CD4-positive, alpha-beta T cell (primary cell): ENCODE measurements at places on chromosomes 7 and 10.

DNA sequence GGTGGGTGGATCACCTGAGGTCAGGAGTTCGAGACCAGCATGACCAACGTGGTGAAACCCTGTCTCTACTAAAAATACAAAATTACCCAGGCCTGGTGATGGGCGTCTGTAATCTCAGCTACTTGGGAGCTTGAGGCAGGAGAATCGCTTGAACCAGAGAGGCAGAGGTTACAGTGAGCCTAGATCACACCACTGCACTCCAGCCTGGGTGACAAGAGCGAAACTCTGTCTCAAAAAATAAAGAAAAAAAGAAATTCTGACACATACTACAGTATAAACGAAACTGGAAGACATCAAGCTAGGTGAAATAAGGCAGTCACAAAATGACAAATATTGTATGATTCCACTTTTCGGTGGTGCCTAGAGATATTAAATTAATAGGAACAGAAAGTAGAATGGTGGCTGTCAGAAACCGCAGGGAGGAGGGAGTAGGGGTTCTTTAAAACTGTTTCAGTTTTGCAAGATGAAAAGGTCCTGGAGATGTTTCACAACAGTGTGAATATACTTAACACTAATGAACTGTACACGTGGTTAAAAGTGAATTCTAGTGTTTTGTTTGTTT, 23.2 kb downstream of the PILRA start:
- peak; percentile 23 for DNase-seq

DNA sequence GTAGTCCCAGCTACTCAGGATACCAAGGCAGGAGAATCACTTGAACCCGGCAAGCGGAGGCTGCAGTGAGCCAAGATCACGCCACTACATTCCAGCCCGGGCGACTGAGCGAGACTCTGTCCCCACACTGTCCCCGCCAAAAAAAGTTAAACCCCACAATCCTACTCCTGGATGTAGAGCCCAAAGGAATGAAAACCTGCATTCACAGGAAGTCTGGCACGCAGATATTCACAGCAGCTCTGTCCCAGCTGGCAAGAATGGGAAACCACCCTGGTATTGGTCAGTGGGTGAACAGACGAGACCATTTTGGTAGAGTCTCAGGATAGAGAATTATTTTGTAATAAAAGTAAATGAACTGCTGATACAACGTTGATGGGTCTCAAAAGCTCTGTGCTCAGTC, 225.2 kb downstream of the MAD1L1 start:
- DNase-seq = no peak

- DNase-seq = no peak
Measured at GRCh38 chr7:101645951-101646350, 16.9 kb upstream of the MYL10 start.

- no peak for DNase-seq
Measured at GRCh38 chr7:112143582-112143981, 62.6 kb downstream of the DOCK4 start.

DNA sequence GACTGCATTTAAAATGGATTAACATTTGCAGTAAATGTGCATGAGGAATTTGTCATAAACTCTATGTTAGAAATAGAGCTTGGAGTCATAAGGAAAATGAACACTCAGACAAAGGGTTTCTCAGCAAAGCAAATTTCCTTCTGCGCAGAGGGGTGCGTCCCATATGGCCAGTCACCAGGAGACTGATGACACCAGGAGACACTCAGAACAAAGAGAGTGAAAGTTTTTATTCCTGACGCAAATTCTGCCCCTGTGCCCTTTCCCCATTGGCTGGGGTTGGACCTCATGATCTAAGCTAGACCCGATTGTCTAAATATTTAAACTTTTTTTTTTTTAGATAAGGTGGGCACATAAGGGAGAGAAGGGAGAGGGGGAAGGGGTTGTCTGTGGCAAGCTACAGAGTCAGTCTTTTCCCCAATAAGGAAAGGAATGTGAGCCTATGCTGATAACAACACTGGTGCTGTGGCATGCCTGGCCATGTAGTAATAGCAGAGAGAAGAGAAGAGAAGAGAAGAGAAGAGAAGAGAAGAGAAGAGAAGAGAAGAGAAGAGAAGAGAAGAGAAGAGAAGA, 202.0 kb downstream of the POM121L12 start:
- no peak for DNase-seq

- no peak for DNase-seq
Measured at GRCh38 chr7:30252885-30253795, 31.3 kb upstream of the ZNRF2 start.

GRCh38 chr7:106795084-106795876, 69.8 kb upstream of the PIK3CG start:
- no peak for DNase-seq

GRCh38 chr7:1825897-1826741, 156.0 kb downstream of the ELFN1 start:
- no peak for DNase-seq

- DNase-seq = no peak
Measured at GRCh38 chr7:133769668-133770067, 357.5 kb upstream of the LRGUK start.

DNA sequence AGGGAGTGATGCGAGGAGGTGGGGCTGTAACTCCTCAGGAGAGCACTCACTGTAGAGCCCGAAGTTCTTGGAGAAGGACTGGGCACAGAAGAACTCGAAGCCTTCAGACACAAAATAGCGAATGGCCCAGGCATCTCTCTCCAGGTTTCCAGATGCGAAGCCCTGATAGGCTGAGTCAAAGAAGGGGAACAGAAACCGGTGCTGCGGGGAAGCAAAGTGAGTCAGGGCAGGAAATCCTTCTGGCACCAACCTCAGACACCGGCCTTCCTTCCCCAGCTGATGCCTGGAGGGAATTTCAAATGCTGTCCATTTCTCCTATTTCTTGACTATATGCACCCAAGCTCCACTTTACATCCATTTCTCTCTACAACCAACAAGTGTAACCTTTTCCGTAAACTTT, 26.8 kb downstream of the GOT1 start:
- peak; percentile 32 for DNase-seq

GRCh38 chr10:104351061-104351702, 2.5 kb upstream of the CFAP58 start:
- DNase-seq = peak; percentile 57

- DNase-seq = no peak
Measured at GRCh38 chr10:101217044-101217425, 12.2 kb downstream of the LBX1 start.

DNA sequence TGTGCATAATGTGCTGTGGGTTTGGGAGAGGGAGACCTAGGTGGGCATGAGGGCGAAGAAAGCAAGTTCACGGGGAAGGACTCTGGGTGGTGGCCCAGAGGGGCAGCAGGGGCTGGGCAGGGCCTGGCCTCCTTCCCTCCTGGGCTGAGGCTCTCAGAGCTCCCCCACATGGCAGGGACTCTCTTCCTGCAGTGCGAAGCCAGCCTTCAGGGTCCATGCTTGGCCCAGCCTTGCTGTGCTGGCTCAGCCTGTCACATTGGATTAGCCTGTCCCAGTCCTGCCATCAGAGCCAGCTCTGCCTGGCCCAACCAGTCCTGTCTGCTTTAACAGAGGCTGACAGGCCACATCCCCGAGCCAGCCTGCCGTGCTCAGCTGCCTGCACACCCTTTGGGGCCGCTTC, 20.4 kb upstream of the ZNF488 start:
- DNase-seq = no peak

- no peak for DNase-seq
Measured at GRCh38 chr7:79968894-79969293, 165.7 kb upstream of the GNAI1 start.

- DNase-seq = no peak
Measured at GRCh38 chr10:62946278-62946677, 130.1 kb upstream of the EGR2 start.

DNA sequence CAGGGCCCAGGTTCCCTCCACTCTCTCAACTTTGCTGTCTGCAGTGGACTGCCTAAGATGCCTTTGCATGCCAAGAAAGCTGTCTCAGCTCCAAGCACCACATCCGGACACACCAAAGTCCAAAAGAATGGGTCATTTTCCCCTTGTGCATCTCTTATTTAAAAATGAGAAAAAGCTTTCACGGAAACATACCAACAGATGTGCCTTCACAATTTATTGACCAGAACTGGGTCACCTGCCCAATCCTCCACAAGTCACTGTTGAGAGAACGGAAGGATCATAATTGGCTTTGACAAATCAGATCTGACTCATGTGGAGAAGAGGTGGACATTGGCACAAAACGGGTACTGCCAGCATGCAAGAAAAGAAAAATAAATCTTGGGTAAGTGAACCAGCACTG, 258.3 kb downstream of the SNX13 start:
- no peak for DNase-seq

- DNase-seq = no peak
Measured at GRCh38 chr10:84696610-84697009, 368.2 kb downstream of the CCSER2 start.

DNA sequence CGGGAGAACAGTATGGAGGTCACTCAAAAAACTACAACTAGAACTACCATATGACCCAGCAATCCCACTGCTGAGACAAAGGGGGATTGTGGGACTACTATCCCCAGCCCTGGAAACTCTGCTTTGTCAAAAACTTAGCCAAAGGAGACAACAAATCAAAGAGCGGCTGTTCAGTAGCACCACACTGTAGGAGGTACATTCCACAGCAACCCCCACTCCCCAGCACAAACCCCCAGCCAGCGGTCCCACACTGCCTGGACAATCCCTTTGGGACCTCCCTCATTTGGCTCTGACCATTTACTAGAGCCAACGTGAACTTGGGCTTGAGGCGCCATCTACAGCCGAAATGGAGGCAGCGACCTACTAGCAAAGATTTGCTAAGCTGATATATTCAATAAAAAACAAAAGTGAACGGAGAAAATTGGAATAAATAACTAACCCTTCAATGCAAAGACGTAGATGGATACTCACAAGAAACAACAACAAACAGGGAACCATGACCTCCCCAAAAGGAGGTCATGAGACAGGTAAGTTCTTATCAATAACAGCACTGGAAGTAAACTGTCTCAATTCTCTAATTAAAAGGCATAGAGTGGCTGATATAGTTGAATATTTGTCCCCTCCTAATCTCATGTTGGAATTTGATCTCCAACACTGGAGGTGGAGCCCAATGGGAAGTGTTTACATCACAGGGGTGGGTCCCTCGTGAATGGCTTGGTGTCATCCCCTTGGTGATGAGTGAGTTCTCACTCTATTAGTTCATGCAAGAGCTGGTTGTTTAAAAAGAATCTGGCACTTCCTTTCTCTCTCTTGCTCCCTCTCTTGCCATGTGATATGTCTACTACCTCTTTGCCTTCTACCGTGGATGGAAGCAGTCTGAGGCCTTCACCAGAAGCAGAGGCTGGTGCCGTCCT, 119.0 kb upstream of the KCNMA1 start:
- DNase-seq = no peak

DNA sequence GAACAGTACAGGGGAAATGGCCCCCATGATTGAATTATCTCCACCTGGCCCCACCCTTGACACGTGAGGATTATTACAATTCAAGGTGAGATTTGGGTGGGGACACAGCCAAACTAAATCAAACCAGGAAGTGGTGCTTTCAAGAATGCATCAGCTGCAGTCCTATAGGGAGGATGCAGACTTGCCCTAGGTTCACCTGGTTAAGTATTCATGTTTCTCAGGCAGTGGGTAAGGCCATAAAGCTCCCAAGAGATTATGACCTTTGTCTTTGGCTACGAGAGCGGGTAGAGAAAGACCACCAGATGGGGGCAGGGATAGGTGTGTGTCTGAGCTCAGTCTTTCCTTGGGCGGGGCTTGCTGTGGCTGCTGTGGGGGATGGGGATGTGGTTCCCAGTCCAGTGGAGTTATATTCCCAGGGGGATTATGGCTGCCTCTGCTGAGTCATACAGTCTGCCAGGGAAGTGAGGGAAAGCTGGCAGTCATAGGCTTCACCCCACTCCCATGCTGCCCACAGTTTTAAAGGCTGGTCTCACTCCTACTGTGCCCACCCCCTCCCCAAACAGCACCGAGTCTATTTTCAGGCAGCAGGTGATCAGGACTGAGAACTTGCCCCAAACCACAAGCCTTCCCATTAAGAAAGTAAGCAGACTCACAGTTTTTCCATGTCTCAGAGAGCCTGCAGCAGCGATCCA, 8.4 kb upstream of the R3HCC1L start:
- DNase-seq = no peak

DNA sequence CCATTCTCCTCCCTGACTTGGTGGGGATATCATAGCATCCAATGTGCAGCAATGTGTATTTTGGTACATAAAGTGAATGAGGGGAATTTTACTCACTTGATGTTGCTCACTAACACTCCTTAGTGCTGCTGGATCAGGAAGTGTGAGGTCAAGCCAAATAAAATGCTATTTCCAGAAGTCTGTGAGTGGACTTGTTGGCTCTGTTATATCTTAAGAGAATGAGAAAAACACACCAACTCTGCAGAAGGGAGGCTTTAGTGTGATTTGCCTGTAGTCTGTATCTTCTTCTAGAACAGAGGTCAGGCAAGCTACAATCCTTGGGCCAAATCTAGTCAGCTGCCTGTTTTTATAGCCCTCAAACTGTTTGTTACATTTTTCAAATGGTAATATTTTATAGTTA, 154.3 kb downstream of the POLR1F start:
- no peak for DNase-seq

GRCh38 chr7:8172372-8173354, 89.3 kb downstream of the ICA1 start:
- no peak for DNase-seq

DNA sequence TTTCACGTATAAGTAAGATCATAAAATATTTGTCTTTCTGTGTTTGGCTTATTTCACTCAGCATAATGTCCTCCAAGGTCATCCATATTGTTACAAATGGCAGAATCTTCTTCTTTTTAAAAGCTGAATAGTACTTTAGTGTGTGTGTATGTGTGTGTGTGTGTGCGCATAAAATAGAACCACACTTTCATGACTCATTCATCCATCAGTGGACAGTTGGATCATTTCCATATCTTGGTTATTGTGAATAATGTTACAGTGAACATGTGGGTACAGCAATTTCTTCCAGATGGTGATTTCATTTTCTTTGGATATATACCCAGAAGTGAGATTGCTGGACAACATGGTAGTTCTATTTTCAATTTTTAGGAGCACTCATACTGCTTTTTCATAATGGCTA, 622.4 kb downstream of the NRG3 start:
- no peak for DNase-seq

DNA sequence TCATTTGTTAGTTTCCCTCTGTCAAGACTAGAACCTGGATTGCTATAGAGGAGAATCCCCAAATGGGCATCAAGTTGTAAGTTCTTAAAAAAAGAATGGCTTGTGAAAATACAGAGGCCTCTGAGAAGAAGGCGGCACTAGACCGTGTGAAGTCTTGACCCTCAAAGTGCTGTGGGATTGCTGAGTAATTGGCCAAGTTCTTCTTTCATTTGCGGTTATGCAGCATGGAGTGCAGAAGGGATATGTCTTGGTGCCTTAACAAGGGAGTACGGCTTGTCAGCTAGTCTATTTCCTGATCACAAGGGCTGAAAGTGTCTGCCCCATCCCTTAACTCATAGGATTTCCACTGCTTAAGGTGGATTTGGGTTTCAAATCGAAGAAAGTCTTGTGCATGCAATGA, 81.2 kb downstream of the MKX start:
- no peak for DNase-seq

- DNase-seq = no peak
Measured at GRCh38 chr7:128906766-128907559, 3.5 kb downstream of the KCP start.

- no peak for DNase-seq
Measured at GRCh38 chr10:86681047-86681446, 12.7 kb downstream of the LDB3 start.

GRCh38 chr7:134315679-134316538, 821 bp downstream of the SLC35B4 start:
- no peak for DNase-seq
